ENCODE measurements at places on chromosomes 3 and 15.

DNA sequence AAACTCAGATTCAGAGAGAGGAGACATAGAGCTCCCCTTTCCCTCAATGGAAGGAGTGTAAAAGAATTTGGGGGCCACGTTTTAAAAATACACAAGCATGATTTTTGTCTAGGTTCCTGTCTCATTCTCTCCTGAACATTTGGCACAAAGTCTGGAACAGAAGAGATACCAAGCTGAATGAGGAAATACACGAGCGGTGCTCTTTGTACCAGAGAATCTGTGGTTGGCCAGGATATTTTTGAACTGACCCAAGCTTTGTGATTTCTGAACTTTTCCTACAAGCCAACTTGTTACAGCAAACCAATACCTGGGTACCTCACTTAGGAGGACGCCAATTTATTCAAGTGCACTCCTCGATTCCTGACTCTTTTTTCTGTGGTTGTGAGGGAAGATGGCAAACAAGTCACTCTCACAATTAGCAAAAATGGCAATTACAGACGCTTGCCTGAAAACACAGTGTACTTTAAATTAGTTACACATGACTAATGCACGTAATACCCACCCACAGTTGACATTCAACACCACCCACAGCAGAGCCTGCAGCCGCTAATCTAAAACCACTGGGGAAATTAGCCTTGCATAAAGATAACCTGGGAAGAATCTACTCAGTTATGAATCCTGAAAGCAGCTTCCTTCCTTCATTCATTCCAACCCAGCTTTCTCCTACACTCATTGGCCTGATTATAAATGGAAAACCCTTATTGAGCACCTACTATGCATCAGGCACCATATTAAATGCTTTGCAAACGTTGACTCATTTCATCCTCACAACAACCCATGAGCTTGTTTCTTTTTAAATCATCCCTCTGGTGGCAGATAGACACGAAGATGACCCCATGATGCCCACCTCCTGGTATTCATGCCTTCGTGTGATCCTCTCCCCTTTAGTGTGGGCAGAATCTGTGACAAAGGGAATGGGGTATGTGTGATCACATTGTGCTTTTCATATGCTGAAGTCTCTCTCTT is 293.5 kb downstream of the KBTBD8 start:
- no peak for DNase-seq

DNA sequence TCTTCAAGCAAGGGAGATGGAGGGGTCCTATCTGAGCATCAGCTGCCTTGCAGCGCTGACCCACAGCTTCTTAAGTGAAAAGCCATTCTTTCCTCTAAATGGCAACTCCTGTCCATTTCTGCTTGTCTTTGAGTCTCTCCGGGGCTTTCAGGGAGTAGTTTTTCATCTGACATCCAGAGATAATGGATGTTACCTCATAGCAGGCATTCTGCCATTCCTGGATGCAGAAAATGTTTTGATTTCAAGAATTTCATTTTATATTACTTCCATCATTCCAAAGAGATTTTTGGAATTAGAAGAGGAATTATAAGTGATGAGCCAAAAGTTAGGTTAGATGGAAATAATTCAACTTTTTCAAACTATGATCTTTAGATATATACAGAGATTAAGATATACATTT is 44.9 kb upstream of the GABRG3 start:
- DNase-seq, result no peak

DNA sequence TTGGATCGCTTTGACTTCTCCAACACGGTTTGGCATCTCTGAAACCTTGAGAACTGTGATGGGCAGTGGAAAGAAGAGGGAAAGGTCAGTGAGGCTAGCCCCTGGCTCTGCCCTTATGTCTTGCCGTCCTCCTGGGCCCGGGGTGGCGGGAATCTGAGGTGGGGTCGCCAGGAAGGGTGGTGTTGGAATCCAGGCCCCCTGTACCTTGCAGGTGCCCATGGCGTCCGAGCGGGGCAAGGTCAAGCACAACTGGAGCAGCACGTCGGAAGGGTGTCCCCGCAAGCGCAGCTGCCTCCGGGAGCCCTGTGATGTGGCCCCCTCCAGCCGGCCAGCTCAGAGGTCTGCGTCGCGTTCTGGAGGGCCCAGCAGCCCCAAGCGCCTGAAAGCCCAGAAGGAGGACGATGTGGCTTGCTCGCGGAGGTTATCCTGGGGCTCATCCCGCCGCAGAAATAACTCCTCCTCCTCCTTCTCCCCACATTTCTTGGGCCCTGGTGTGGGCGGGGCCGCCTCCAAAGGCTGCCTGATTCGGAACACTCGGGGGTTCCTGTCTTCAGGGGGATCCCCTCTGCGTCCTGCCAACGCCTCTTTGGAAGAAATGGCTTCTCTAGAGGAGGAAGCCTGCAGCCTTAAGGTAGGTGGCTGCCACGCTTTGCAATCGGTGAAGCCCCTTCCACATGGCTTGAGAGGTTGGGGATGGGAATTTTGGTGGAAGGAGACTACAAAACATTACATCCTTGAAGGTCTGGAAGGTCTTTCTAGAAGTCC is 907 bp downstream of the TATDN2 start:
- DNase-seq, result peak; percentile 61

DNA sequence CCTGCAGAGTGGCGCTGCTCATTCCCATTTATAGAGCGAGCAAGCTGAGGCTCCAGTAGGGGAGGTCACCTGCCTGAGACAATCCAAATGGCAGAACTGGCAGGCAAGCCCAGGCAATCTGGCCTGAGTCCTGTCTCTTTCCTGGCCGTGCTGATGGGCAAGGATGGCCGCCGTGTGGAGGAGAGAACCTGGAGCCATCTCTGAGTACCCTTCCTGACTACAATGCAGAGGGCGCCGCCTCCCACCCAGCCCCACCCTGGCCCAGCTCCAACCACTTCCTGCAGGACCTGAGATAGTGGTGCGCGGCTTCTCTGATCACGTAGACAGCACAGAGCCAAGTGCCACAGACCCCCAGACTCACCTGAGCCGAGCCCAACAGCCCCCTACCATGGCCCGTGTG is 7.0 kb downstream of the TLR9 start:
- peak; percentile 33 for DNase-seq

DNA sequence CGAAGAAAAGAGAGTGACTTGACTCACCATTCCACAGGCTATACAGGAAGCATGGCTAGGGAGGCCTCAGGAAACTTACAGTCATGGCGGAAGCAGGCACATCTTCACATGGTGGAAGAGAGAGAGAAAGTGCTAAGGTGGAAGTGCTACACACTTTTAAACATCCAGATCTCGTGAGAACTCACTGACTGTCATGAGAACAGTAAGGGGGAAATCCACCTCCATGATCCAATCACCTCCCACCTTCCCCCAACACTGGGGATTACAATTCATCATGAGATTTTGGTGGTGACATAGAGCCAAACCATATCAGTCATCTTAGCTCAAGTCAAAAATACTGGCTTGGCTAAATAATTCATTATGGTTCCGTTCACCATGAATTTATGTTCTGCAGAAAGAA is 45.3 kb upstream of the NEDD4 start:
- DNase-seq, result no peak

DNA sequence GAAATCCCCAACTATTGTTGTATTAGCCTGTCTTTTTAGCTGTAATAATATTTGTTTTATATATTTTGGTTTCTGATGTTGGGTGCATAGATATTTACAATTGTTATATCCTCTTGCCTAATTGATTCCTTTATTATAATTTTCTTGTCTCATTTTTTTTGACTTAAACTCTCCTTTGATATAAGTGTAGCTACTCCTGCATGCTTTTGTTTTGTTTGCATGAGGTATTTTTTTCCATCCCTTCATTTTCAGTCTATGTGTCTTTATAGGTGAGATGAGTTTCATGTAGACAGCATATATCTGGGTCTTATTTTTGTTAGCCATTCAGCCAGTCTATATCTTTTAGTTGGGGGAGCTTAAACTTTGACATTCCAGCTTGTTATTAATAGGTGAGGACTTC is 37.4 kb downstream of the FAIM start:
- DNase-seq, result no peak

DNA sequence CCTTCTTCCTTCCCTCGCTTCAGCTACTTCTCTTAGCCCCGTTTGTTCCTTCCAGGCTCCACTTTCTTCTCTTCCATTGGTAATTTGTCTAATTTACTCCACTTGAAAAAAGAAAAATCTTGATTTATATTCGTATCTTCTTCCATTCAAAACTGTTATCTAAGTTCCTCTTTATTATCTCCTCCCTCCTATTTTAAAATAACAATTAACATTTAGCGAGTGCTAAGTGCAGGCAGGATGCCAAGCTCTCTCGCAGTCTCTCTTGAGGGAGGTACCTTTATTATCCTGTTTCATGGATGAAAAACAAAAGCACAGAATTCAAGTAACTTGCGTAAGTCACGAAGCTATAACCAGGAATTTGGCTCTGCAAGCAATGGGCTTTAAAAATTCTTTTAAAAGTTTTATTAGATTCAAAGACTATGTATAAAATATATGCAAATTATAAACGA is 418.9 kb upstream of the NAALADL2 start:
- no peak for DNase-seq

- no peak for DNase-seq
Observed at GRCh38 chr15:78830514-78831228, 19.4 kb upstream of the ADAMTS7 start.

DNA sequence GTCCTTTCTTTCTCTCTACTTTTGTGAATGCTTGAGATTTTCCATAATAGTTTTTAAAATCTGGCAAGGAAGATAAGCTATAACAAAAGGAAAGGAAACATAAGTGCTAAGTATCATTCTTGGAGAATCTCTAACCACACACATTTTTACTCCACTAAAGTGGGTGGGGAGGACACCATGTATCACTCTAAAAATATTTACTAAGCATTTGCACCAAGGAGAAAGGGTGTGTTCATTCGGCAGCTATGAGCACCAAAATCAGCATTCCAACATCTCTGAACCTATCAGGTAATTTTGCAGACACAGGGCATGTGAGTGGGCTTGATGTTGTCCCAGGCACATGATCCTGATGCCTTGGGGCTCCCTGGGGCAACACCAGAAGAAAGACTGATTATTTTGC is 5.5 kb downstream of the B4GALT4 start:
- no peak for DNase-seq

DNA sequence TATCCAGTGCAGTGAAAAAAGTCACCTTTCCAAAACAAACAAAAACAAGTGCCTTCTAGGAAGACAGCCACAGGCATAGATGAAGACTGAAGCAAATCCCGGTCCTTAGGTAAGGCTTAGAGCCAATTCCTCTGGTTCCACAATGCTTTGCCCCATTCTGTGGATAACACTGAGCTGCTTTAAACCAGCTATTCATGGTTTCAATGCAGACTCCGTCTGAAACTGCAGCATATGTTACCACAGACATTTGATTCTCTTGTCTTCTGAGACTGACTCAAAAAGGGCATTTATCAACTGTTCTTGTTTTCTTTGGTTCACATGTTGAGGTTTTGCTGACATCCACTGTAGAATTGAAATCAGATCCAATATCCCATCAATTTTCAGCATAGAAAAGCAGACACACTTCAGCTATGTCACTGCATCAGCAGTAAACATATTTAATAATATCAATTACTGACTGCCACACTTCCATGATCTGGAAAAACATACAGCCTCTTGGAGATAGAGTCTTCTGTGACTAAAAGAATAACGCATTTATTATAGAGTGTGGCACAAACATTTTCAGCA is 659.3 kb downstream of the ROBO2 start:
- no peak for DNase-seq

DNA sequence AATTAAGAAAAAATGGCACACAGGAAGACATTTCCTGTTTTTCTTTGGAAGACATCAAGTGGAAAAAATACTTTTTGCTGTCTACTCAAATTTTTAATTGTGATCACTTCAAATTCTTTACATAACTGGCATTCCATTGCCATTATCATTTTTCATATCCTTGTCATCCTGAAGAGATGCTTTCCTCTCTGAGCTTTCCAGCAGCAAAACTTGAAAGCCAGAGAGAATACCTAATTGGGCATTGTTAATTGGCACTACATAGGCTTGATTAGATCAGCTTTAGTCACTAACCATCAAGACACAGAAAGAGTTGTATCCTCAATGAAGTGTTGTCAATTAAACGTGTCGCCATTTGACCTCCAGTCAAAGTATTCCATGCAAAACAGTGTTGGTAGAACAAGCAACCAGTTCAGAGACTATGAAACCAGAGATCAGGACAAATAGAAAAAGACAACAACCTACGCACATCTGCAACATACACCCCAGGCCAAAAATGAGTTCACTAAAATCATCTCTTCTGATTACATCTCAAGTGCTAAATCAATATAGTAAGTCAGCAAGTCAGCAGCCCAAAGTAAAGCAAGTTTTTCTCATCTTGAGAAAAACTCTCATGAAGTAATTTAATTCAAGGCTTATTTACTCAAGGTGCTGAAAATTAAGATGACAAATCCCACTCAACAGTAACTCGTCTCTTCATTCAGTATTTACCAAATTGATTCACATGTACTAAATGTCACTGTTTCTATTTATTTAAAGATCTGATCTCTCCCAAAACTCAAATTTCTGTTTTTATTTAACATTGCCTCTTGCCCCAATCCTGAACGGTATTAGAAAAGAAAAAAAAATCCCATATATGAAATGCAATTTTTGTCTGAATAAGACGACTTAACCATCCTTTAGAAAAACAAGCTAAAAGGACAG is 123.0 kb downstream of the SUCLG2 start:
- DNase-seq, result no peak
